Fibroblast of skin of right quadriceps (primary cell): ENCODE measurements at places on chromosomes 6 and 20.

DNA sequence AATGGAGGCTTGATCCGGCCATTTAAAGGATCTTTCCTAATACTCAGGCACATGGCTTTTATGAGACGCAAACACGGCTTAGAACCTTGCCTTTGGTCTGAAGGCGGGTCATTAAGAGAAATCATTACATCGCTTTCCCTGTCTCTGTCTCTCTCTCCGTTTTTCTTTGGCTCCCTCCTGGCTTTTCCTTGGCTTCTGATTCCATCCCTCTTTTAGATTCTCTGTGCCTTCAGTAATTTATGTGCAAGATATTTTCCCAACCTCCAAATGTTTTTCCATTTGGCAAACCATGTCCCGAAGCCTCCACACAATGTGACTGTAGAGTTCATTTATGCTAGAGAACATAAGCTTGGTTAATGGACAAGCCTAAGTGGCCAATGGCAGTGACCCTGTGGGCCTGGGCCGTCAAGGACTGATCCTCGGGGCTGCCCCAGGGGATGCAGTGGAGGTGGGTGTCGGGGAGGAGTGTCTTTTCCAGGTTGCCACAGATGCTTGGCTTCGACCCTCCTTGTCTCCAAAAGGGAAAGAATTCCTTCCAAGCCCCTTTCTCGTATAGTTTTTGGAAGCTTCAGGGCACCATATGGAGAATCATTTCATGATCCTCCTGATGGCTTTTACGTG, 157.0 kb downstream of the SCML4 start:
- DNase-seq = no peak

GRCh38 chr6:96066376-96066775, 50.6 kb downstream of the FUT9 start:
- no peak for DNase-seq

GRCh38 chr6:24692003-24692402, 25.1 kb downstream of the ACOT13 start:
- DNase-seq = no peak

GRCh38 chr20:15866916-15867730, 706.1 kb downstream of the KIF16B start:
- no peak for DNase-seq

DNA sequence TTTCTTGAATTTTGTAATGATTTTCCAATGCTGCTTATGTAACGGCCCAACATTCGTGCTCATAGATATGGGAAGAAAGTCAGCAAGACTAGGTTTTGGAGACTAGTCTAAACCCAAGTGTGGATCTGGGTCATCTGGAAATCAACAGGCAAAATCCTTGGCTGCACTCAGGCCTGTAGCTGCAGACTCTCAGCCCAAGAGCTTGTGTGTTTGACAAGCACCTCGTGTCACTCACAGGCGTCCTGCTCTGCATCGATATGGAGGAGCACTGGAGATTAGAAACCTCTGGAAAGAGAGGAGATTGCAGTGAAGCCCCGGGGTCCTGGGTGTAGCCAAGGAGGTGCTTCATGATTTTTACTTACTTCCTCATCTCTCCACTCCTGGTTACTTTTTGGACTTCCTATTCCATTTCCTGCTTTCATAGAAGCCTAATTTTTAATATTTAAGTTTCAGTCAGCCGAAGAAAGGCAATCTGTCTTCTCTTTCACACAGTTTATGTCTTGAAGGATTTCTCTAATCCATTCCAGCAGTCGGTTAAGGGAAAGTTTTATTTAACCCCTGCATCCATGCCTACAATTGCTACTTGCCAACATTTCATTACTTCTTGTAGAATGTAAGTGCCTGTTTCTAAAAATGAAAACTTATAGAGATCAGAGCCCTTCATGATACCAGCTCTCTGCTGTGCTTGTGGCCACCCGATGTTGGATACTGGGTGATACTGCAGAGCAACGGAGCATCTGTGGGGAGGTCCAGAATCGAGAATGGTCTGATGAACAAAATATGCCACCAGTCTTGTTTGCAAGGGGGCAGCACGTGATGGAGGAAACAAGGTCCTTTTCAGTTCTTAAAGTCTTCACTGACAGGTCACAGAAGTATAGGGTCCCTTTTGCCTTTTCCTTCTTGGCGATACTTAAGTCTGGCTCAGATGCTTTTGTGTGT, 296.3 kb downstream of the QKI start:
- DNase-seq = no peak

DNA sequence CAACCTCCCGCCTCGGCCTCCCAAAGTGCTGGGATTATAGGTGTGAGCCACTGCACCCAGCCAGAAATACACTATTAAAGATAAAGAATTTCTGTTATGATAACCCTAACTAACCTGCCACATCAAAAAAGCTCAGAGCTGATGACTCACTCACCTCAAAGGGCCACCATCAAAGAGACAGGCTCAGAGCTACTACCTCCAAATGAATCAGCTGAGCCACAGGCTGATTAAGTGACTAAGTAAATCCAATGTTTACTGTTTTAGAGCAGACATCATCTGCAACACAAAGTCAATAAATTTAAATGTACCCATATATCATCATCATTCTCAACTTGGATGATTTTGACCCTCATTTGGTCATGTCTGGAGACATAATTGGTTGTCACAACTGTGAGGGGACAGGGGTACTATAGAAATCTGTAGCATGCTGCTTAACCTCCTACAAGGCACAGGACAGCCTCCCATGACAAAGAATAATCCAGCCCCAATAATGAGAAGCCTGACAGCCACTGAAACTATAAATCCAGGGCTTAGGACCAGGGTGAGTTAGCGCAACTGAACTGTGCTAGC, 106.5 kb downstream of the ATP9A start:
- DNase-seq = peak; percentile 80

GRCh38 chr6:132011582-132011981, 60.4 kb upstream of the CCN2 start:
- peak; percentile 47 for DNase-seq

DNA sequence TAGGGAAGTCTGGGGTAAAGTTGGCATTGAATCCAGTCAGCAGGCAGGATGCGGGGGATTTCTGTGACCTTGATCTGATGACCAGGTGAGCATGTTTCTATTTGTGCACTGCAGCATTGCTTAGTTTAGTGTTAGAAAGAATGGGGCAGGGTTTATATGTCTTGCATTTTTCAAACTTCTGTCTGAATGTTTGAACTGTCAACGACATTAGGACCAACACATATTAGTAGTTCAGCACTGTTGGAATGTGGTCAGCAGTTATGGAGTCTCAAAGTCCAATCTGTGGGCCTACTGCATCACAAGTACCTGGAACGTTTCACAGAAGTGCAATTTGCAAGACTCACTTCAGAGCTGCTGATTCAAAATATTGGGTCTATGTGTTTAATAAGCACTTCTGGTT, 276.6 kb upstream of the BMP2 start:
- no peak for DNase-seq

DNA sequence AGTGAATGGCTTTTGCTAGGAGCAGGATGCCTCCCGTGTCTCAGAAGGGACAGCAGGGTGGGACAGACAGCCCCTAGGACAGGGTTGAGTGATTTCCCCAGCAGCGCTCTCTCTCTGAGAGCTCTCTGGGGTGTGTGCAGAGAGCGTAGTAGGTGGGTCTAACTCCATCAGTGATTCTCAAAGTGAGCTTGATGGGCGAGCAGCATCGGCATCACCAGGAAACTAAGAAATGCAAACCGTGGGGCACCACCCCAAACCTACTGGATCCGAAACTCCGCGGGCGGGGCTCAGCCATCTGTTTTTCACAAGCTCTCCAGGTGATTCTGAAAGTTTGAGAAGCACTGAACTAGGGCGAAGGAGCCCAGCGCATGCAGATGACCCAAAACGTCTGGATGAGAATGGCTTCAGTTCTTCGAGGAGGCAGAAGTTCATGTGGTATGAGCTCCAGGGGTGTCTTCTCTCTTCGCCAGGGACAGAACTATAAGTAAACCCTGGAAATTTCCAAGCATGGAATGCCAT, 119.6 kb upstream of the RNF24 start:
- DNase-seq = no peak

DNA sequence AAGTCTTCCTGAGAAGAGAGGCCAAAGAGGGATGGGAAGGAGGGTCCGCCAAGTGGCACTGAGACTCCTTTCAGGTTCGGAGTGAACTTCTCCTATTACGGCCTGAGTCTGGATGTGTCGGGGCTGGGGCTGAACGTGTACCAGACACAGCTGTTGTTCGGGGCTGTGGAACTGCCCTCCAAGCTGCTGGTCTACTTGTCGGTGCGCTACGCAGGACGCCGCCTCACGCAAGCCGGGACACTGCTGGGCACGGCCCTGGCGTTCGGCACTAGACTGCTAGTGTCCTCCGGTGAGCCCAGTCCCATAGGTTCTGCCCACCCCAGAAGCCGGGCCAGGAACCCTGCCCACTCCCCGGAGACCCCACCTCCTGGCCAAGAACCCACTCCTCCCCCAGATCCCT, 4.1 kb downstream of the SLC22A7 start:
- no peak for DNase-seq

DNA sequence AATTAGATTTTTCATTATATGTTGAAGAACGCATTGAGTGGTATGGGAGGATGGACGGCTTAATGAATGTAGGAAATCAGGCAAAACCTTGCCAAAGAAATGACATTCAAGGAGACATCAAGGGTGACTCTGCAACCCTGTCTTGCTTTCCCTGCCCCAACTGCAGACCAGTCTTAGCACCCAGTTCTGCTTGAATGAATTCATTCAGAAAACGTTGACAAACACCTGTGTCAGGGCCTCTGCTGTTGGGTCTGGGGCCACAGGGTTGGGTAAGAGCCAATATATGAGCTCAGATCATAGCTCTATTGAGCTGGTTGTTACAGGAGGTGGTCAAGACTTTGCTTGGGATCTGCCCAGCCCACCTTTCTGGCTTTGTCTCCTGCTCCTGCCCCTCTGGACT, 7.7 kb upstream of the ASXL1 start:
- no peak for DNase-seq
